ENCODE measurements at places on chromosomes 16 and 17.
A peak's percentile ranks its signal among the peaks of the same experiment; 100 is the strongest.

DNA sequence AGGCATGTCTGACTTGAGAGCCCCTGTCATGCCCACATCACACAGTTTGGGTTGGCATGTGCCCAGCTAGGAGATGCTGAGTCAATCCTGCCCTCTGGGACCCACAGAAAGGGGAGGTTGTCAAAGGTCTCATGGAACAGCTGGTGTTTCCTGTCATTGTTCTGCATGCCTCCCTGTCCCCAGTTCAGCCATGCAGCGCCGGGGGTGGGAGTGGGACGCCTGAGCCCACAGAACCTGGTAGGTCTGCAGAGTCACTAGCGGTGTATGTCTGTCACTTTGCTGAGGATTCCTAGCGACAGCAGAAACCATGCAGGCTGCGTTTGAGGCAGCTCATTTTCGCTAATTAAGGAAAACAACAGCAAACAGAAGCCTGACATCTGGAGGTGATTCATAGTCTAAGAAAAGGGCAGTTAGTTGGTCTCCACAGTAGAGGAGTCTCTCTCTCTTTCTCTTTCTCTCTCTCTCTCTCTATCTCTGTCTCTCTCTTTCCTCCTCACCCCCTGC is 19.6 kb upstream of the CCL1 start:
- peak; percentile 99 for DNase-seq

GRCh38 chr16:61471737-61472136 is 564.5 kb downstream of the CDH8 start:
- no peak for DNase-seq

GRCh38 chr17:32261936-32262510 is 3.6 kb upstream of the RHBDL3 start:
- DNase-seq = no peak

- no peak for DNase-seq
These were observed 30.5 kb downstream of the COPZ2 start for GRCh38 chr17:48006936-48007709.

DNA sequence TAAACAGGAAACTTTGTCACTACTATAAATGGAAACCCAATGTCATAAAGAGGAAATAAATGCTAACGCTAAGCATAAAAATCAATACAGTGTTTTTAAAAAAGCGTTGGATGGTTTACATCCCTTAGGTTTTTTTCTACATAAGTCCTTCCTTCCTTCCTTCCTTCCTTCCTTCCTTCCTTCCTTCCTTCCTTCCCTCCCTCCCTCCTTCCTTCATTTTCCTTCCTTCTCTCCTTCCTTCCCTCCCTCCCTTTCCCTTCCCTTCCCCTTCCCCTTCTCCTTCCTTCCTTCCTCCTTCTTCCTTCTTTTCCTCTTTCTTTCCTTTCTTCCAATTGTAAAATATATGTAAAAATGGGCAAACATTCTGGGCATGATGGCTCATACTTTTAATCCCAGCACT is 108.3 kb downstream of the HAPSTR1 start:
- no peak for DNase-seq

GRCh38 chr17:57002904-57003303 is 25.0 kb downstream of the SCPEP1 start:
- DNase-seq = no peak

DNA sequence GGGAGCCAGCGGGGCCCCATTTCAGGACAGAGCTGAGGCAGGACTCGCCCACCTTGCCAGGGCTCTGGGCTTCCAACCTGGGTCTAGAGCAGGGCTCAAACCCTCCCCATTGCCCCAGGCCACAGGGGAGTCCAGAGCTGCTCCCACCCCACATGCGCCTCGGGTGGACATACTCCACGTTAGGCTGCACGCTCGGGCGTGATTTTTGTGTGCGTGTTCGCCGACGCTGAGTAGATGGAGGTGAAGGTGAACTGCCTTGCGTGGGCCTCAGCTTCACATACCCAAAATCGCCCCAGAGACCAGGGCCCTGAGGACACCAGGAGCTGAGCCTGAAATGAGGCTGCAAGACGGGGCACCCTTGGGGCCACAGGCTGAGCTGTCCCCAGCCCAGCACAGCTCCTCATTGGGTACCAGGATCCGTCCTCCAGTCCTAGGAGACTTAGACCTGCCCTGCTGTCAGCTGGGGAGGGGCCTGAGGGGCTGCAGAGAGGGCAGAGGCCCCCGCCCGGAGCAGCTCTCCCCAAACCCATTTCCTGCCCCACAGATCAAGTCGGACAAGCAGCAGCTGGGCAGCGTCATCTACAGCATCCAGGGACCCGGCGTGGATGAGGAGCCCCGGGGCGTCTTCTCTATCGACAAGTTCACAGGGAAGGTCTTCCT is 8.2 kb downstream of the CDH15 start:
- no peak for DNase-seq

- no peak for DNase-seq
These were observed 285 bp downstream of the C17orf99 start for GRCh38 chr17:78146471-78146869.

GRCh38 chr17:47204722-47205418 is 4.3 kb upstream of the MYL4 start:
- no peak for DNase-seq

- DNase-seq = no peak
These were observed 17.5 kb downstream of the EMC8 start for GRCh38 chr16:85781695-85782370.

- no peak for DNase-seq
These were observed 5.9 kb downstream of the TRPV1 start for GRCh38 chr17:3603119-3603869.

- no peak for DNase-seq
These were observed 12.4 kb downstream of the STX1B start for GRCh38 chr16:30997725-30998711.

- no peak for DNase-seq
These were observed 4.7 kb upstream of the AANAT start for GRCh38 chr17:76462556-76463290.

GRCh38 chr16:3097266-3097665 is 1.8 kb downstream of the ZSCAN10 start:
- DNase-seq = no peak

GRCh38 chr17:74945543-74945942 is 9.8 kb downstream of the OTOP3 start:
- no peak for DNase-seq

- no peak for DNase-seq
These were observed 61.2 kb downstream of the RAB11FIP4 start for GRCh38 chr17:31452561-31453110.

DNA sequence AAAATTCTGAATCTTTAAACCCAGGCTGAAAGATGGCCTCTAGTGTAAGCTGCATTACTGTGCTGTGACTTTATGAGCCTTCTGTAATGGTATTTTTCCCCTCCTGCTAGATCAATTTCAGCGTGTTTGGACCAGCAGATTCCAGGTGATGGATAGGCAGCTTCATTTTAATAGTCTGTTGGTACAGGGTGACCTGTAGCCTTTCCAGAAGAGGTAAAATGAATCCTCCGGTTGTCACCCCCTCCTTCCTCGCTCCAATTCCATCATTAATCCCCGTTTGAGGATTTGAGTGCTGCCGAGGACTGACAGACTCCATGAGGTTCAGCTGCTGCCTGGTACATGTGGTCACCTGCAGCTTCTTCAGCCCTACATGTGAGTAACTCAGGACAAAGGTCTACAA is 48.9 kb downstream of the MYH3 start:
- no peak for DNase-seq

GRCh38 chr16:31286421-31287032 is 26.8 kb downstream of the ITGAM start:
- DNase-seq = no peak

- no peak for DNase-seq
These were observed 486 bp downstream of the SYT17 start for GRCh38 chr16:19168371-19169081.

DNA sequence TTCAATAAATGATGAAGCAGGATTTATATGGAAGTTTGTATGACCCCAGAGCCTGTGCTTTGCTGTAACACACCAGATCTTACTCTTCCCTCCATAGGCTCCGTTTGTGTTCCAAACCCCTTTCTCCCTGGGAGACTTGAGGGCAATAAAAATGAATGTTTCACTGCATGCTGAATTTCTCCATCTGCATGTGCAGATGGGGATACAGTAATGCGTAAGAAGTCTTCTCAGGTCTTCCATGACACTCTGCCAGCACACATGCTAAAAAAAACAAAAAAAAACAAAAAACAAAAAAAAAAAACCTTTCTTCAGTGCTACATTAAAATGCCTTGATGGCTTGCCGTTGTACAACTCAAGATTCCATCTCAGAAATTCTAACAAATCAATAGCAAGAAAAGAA is 170.2 kb upstream of the ANKFN1 start:
- no peak for DNase-seq

DNA sequence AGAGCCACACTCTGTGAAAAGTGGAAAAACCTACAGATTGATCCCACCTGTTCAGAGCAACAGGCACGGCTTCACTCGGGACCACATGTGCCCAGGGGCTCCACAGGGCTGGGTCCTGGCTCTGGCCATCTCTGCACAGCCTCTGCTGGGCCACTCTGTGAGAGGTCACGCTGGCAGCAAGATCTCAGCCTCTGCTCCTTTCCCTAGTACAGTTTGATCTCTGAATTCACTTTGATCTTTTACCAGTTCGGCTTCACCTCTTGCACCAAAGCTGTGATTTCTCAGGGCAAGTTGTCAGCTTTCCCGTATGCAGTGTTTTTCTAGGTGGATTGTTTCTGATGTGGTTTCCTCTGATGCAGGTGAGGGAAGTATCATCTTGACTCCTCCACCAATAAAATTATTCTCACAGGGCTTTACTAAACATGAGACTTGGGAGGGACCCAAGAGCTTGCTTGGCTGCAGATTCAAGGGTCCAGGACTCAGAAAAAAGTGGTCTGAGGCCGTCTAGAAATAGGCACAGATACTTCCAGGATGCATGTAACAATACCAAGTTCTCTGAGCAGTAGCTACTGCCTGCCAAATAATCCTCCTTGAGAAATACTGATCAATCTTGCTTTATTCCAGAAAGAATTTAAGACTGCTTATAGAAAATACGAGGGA is 24.0 kb upstream of the ALDH3A1 start:
- DNase-seq = no peak

DNA sequence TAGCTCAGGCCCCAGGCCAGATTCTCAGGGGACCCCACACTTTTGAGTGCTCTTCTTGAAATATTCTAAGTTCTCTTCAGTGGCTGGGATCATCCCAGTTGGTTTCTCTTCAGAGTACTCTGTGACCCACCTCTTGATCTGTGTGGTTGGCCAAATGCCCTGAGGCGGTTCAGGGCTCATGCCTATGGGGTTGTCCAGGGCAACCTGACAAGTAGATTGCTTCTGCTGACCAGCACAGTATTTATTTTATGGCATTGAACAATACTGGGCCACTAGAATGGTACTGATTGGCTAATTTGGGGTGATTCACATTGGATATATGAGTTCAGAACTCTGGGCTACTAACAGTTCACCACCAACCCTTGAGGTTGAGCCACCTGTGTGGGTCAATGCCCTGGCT is 7.4 kb upstream of the GOSR2 start:
- no peak for DNase-seq

All from bone marrow (tissue), 2 donors.